ENCODE measurements at places on chromosomes 1 and 21.

GRCh38 chr1:238485057-238485911 lies 594.6 kb upstream of the ZP4 start:
- no peak for DNase-seq

DNA sequence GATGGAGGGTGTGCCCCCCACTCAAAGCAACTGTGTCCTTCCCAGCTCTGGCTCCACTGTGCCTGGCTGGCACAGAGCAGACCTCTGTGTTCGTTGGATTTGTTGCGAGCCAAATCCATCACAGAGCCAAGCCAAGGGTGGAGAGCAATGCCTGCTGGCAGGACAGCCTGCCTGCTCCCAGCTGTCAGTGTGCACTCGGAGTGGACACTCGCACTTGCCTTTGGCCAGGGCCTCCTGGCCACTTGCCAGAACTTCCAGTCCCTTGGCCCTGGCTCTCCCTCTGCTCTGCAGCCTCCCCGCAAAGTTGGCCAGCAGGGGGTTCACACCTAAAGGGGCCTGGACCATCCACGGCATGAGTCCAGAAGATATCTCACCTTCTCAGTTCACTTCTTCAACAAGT lies 16.4 kb downstream of the HEYL start:
- no peak for DNase-seq

- no peak for DNase-seq
Measured at GRCh38 chr1:237183963-237184540, 142.1 kb downstream of the RYR2 start.

DNA sequence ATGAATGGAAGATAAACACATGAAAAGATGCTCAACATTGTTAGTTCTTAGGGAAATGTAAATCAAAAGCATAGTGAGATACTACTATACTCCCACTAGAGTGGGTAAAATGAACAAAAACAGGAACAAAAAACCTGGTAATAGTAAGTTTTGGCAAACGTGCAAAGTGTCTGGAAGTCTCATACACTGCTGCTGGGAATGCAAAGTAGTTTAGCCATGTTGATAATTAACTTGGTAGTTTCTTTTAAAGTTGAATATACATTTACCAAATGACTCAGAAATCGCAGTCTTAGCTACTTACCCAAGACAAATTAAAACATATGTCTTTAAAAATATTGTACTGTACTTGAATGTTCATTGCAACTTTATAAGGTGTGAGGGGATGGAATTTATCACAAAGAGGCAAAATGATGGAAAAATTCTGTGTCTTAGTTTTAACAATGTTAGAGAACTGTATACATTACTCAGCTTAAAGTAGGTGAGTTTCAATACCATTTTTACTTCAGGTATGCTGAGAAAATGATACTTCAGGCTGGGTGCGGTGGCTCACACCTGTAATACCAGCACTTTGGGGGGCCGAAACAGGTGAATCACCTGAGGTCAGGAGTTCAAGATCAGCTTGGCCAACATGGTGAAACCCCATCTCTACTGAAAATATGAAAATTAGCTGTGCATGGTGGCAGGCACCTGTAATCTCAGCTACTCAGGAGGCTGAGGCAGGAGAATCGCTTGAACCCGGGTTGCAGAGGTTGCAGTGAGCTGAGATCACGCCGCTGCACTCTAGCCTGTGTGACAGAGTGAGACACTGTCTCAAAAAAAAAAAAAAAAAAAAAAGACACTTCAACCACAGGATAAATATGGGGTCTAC lies 102.3 kb downstream of the PDE4B start:
- DNase-seq = no peak

GRCh38 chr1:85584264-85584781 lies 3.8 kb downstream of the CCN1 start:
- DNase-seq = no peak

- DNase-seq = no peak
Measured at GRCh38 chr1:203206129-203206687, 19.7 kb upstream of the CHI3L1 start.

DNA sequence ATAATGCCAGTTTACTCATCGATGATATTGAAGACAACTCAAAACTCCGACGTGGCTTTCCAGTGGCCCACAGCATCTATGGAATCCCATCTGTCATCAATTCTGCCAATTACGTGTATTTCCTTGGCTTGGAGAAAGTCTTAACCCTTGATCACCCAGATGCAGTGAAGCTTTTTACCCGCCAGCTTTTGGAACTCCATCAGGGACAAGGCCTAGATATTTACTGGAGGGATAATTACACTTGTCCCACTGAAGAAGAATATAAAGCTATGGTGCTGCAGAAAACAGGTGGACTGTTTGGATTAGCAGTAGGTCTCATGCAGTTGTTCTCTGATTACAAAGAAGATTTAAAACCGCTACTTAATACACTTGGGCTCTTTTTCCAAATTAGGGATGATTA lies 13.7 kb downstream of the GGPS1 start:
- no peak for DNase-seq

DNA sequence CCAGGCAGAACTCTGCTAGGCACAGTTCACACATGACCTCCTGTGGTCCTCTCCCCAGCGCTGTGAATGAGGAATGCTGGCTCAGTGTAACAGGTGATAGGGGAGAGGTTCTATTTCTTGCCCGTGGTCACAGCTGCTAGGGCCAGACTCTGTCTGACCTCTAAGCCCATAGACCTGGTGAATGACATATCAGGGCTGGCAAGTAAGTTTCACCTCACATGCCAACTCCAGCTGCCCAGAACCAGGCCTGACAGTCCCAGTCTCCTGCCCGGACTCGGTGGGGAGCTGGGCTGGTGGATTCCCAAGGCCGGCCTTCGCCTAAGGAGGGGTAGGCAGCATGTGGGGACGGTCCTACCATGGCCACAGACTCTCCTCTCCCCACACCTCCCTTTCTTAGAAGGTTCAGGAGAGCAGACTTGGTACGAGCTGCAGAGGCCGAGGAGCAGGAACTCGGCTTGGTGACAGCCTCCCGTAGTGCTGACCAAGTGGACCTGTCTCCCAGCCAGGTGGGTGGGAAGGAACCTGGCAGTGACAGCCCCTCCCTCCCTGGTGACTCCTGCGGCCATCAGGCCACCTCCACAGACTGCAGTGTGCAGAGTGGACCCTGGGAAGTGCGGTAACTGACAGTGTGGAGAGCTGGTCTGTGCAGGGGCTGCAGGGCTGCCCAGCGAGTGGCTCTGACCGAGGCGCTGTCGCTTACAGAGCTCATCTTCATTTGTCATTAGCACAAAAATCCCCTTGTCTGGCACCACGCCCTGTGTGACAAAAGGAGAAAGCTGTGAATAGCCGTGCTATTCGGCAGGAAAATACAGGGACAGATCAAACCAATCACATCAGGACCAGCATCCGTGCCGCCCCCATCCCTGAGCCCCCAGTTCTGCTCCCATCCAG lies 74.6 kb downstream of the SCCPDH start:
- DNase-seq = no peak

DNA sequence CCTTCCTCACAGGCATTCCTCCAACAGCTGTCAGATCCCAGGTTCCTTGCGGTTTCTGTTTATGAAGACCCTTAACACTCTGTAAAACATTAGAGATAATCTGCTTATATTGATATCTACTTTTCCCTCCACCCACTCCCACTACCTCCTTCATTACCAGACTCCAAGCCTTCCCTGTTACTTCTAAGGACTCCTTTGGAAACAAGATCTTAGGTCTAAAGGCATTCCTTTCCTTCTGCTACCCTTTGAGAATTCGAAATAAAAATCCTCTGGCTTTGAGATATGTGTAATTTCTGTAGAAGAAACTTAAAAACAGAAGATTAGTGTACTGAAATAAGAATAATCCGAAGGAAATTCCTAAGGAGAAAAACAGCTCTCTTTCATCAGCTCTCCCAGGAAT lies 23.7 kb upstream of the LYPLAL1 start:
- DNase-seq = no peak

DNA sequence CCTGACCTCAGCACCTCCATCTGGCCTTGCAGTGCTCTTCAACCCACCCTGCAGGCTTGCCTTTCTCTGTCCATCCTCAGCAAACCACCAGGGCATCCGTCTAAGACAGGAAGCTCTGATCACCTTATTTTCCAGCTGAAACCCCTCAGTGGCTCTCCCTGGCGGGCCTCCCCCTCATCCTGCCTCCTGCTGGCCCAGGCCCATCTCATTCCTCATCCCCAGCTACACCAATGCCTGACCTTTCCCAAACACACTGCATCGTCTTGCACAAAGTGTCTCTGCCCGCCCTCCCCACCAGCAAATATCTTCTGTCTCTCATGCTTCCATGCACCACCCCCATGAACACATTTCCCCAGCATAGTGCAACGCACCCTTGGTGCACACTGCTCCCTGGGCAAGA lies 205.0 kb downstream of the TOMM20 start:
- no peak for DNase-seq

DNA sequence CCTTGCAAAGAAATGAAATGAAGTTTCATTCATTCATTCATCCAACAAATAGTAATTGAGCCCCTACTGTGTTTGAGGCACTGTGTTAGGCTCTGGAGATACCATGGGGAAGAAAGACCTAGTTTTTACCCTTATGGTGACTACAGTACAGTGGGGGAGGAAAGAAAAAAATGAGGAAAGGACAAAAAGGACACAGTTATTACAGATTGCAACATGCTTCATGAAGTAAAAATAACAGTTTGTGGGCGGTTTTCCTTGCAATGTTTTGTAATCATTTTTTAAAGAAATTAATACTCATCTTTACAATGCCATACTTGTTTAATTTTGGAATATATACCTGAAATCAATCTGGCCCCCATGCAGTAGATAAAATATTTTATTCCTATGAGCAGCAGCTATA lies 120.3 kb downstream of the TM2D1 start:
- DNase-seq = no peak

GRCh38 chr1:231724876-231725647 lies 98.5 kb downstream of the DISC1 start:
- no peak for DNase-seq

DNA sequence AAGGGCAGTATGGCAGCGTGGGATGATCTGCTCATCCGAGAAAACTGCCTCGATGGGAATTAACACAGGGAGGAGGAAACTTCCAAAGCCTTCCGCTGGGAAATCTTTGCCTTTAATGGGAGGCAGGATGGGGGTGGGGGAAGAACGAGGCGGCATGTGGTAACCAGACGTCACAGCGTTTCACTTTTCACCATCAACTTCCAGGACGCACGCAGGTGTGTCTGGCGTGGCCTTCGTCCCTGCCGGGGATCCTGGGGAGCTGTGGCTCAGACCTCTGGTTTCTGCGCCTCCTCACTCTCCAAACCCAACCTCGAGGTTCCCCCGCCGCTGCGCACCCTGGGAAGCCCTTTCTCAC lies 282 bp downstream of the RSPH1 start:
- no peak for DNase-seq

GRCh38 chr21:34992736-34993398 lies 56.2 kb downstream of the RUNX1 start:
- DNase-seq = no peak

GRCh38 chr1:182520736-182521135 lies 68.3 kb downstream of the RNASEL start:
- DNase-seq = no peak

- DNase-seq = no peak
Measured at GRCh38 chr21:42587036-42587435, 66.4 kb upstream of the PDE9A start.

DNA sequence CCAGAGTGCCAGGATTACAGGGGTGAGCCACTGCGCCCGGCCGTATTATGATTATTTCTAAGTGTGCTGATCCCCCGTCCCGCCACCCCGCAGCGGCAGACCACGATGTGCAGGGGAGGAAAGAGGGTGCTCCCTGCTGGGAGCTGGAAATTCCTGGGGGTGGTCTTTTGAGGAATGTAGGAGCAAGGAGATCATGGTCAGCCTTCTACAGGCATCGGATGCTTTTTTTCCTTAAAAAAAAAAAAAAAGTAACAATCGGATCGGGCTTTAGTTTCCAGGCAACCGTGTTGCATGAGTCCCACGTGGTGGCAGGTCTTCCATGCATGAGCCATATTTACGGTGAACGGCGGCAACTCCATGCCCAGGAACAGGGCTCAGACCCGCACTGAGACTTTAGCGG lies 74.2 kb upstream of the COX20 start:
- DNase-seq = no peak

- no peak for DNase-seq
Measured at GRCh38 chr1:2893473-2894120, 92.1 kb upstream of the TTC34 start.

- DNase-seq = no peak
Measured at GRCh38 chr1:182428043-182428442, 21.9 kb upstream of the RGSL1 start.

GRCh38 chr1:213385806-213386324 lies 334.8 kb downstream of the RPS6KC1 start:
- no peak for DNase-seq

- no peak for DNase-seq
Measured at GRCh38 chr1:206875752-206876377, 10.4 kb downstream of the IL20 start.

GRCh38 chr21:36792505-36792967 lies 93.6 kb downstream of the SIM2 start:
- DNase-seq = no peak

DNA sequence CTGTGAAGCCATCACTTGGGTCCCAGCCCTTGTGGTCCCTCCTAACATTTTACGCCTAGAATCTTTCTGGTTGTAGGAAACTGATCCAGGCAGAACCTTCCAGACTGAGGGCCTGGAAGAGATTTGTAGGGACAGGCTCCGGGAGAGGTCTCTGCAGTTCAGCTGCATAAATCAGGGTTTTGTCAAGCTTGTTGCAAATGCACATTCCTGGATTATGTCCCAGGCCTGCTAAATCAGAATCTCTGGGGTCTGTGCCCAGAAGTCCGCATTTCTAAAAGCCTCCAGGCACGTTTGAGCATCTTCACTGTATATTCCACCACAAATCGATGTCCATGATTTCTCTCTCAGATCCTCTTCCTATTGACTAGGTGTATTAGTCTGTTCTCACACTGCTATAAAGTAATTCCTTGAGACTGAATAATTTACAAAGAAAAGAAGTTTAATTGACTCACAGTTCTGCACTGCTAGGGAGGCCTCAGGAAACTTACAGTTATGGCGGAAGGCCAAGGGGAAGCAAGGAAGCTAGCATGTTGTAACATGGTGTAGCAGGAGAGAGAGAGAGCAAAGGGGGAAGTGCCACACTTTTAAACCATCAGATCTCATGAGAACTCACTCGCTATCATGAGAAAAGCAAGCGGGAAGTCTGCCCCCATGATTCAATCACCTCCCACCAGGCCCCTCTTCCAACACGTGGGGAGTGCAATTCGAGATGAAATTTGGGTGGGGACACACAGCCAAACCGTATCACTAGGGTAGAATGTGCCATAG lies 1.2 kb upstream of the FHAD1 start:
- DNase-seq = no peak

DNA sequence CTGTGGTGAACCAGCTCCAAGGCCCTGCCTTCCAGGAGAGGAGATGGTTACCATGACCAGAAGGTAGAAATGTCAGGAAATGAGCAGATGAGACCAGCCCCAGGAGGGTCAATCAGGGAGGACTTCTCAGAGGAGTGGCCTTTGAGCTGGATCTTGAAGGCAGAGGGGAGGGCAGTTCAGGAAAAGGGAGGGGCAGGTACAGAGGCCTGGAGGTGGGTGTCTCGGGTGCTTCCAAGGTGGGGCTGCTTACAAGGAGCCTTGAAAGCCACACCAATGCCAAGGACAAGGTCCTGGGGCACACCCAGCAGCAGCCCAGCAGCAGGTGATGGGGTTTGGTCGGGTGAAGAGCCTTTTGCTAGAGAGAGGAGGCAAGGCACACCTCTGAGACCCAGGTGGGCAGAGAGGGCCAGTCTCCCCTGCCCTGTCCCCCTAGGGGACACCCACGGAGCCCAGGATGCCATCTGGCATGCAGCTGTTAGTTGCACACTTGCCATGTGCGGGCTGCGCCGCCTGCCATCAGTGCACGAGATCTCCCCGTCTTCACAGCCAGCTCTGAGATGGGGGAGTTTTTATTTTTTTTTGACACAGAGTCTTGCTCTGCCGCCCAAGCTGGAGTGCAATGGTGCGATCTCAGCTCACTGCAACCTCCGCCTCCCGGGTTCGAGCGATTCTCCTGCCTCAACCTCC lies 18.5 kb downstream of the SLC66A1 start:
- no peak for DNase-seq

All from cortex of kidney (tissue), 1 donor.